CD8-positive, alpha-beta T cell (primary cell): ENCODE measurements at places on chromosomes 7 and 10. TPM values are rescaled to one million over a fixed set of nuclear protein-coding genes. Genes with fewer than 3 reads are reported as not detected.

The IFT22 gene
- total RNA-seq = 3.5 TPM

The FKBP6 gene
- total RNA-seq = not detected

The TLL2 gene
- total RNA-seq = not detected

The ACTR3C gene
- total RNA-seq = 4.5 TPM

The GPR146 gene
- 4.4 TPM for total RNA-seq
